Stimulated activated CD8-positive, alpha-beta memory T cell treated with anti-CD3 and anti-CD28 coated beads, Interleukin-12 subunit alpha, Interleukin-12 subunit beta, amount 100 ng/mL, for 1 hour (primary cell): ENCODE measurements at places on chromosomes 11 and 22.

GRCh38 chr11:46278387-46279125 is 1.1 kb downstream of the CREB3L1 start:
- no peak for DNase-seq

DNA sequence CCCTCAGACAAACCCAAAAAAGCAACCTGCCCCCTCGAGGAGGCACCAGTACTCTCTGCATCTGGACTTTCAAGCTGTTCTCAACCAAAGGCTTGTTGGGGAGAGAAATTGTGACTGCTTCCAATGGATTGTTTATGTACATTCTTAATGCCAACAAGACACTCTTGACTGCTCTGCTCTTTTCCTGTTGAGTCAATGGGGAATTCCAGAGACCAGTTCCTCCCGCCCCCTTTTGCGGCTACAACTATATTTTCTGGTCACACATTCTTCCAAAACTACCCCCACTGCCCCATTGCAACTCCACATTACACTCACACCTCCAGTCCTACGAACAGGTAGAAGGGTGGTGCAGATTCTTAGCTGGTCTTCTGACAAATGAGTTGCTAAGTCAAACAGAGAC is 187.0 kb downstream of the DSCAML1 start:
- DNase-seq: no peak

GRCh38 chr11:112453601-112454577 is 193.2 kb upstream of the PLET1 start:
- DNase-seq: peak; percentile 12

DNA sequence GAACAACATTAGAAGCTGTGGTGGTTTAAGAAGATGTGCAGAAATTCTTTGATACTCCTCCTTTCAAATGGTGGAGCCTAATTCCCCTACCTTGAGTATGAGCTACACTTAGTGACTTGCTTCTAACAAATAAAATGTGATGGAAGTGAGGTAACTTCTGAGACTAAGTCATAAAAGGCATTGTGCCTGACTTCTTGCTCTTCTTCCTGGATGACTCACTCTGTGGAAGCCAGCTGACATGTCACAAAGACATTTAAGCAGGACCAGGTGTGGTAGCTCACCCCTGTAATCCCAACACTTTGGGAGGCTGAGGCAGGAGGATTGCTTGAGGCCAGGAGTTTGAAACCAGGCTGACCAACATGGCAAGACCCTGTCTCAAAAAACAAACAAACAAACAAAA is 3.9 kb upstream of the PLA2G3 start:
- no peak for DNase-seq

GRCh38 chr22:27493796-27494195 is 307.8 kb downstream of the MN1 start:
- no peak for DNase-seq

- DNase-seq: no peak
Measured at GRCh38 chr22:50656122-50657070, 16.2 kb upstream of the SHANK3 start.

DNA sequence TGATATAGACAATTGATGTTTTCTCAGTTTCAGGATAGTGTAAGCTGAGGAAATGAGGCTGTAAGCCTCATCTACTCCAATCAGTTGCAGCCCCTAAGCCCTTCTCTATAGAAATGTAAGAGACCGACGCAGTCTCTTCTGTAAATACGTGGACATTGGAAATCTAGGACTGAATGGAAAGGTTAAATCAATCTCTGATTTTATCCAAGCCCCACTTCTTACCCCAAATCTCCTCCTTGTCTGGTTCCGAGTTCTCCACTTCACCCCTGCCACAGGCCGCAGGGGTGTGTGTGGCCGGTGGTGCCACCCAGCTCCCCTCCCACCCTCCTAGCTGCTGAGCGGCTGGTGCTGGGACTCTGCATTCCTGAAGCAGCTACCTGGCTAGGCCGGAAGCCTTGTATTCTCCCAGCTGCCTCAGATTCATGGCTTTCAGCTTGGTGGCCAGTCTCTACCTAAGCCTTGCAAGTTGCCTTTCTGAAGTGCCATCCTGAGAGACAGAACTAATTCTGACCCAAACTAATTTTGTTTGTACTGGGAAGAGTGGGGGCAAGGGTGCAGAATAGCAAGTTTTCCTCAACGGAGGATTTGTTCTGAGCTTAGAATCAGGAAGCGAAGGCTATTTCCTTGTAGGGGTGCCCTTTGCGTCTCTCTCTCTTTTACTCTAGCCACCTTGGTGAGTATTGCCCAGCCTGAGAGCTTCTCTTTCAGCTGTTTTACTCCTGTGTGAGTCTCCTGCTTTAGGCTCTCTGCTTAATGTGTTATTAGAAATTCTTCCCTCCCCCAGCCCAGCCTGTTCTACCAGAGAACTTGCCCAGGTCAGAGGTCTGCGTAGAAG is 749 bp downstream of the VWA5A start:
- no peak for DNase-seq

DNA sequence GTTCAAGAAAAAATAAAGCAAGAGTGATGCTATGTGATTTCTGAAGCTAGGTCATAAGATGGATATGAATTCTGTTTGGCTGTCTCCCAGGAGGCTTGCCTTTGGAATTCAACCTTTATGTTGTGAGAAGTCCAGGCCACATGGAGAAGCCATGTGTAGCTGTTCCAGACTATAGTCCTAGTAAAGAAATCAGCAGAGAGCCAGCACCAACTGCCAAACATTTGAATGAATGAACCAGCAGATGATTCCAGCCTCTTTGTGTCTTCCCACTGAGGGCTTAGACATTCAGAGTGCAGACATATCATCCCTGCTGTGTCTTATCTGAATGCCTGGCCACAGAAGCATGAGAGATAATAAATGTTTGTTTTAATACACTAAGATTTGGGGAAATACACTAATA is 1150.6 kb downstream of the DLG2 start:
- no peak for DNase-seq

DNA sequence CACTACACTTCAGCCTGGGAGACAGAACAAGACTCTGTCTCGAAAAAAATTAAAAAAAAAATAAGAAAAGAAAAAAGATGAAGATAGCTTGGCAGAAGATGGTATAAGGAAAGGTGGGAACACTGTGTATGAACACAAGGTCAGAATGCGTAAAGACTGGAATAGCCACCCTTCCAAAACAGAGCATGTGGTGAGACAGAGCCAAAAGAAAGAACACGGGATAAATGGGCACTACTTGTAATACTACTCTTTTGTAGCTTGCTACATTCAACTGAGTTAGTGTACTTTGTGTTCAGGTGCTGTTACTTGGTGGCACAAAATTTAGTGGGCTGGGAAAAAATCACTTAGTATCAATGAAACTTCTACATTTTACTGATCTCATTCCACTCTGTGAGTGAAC is 628.6 kb upstream of the KIRREL3 start:
- no peak for DNase-seq

DNA sequence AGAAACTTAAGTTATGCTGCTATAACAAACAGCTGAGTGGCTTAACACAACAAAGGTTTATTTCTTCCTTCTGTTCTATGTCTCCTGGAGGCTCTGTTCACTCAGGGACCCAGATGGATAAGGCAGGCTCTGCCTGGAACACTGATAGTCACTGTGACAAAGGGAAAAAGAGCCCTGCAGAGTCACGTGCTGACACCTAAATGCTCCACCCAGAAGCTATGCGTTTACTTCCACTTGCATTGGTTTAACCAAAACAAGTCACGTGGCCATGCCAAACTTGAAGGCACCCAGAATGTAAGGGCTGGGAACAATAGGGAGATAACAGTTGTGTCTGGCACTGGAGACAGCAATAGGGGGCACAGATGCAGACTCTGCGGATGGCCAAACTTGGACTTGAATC is 3.4 kb upstream of the MS4A15 start:
- DNase-seq: no peak

DNA sequence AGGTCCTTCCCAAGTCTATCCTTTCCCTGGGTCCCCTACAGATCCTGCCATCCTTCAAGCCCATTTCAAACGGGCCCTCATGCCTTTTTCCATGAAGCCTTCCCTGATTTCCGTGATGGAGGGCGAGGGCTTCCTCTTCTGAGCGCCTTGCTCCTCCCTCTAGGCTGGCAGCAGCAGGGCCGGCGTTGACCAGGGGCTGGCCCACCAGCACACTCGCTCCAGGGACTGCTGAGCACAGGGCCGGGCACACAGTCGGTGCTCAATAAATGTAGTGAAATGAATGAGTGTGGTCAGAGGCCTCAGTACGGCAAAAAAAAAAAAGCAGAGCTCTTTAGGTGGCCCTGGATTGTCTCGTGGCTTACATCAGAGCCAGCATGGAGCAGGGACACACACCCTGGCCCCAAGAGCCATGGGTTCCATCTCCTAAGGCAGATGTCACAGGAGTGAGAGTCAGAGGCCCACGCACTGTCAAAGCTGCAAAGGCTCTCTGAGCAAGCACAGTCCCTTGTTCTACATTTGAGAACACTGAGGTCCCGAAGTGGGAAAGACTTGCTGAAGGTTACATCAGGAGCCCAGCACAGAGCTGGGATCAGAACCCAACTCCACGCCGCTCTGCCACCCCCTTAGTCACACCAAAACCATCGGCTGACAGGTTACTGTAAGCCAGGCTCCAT is 3.1 kb downstream of the IL2RB start:
- no peak for DNase-seq

GRCh38 chr22:39958949-39959639 is 1.1 kb upstream of the TMA7B start:
- no peak for DNase-seq

DNA sequence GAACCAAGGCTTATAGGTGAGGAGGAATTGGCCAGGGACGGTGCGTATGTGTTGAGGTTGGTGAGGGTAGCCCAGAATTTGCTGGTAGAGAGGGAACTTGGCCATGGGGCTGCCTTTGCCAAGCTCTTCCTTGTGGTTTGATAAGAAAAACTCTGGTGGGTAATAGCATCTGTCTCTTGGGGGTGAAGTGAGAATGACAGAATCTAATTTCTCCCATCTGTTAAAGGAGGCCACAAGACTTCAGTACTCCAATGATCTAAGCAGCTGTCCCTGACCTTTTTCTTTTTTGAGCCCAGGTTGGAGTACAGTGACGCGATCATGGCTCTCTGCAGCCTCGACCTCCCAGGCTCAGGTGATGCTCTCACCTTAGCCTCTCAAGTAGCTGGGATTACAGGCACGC is 36.0 kb upstream of the PICK1 start:
- no peak for DNase-seq

DNA sequence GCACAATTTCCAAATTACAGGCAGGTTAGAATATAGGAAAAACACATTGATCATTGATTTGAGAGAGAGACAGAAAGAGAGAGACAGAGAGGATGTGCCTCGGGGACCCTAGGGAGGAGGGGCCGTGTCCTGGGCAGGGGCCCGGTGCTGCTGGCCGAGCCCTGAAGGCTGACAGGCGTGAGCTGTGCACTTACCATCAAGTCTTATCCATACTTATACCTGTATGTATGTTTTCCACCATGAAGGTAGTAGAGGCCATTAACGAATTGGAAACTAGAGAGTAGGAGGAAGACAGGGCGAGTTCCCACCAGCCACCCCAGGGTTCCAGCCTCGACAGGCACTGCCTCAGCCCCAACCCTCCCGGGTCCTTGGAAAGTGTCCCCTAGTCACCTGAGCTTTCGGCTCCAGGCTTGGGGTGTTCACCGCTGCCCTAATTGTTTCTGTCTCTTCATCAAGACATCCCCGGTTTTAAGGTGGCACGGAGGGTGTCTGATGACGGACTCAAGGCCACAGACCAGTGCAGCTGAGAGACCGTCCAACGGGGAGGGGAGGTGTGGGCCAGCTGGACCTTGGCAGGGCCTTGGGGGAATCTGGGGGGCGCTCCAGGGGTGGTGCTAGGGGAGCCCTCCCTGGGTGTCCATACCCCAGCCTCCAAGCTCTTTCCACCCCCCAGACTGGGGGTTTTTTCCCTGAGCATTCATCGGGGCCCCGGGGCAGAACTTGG is 431.3 kb downstream of the TBC1D22A start:
- no peak for DNase-seq

DNA sequence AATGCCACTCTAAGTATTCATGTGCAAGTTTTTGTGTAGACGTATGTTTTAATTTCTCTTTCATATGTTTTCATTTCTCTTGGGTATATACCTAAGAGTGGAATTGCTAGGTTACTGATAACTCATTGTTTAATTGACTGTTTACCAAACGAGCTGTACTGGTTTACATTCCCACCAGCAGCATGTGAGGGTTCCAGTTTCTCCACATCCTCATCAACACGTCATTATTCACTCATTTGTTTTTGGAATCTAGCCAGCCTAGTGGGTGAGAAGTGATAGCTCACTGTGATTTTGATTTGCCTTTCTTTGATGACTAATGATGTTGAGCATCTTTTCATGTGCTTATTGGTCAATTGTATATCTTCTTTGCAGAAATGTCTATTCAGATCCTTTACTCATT is 4.0 kb downstream of the ANKRD13D start:
- DNase-seq: no peak

DNA sequence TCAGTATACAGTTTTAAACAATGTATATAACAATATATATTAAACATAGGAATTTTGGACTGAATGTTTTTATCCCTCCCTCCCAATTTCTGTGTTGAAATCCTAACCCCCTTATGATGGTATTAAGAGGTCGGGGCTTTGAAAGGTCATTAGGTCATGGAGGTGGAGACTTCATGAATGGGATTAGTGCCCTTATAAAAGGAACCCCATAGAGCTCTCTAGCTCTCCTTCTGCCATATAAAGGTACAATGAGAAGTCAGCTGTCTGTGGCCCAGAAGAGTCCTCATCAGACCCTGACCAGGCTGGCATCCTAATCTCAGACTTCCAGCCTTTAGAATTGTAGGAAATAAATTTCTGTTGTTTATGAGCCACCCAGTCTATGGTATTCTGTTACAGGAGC is 6.5 kb downstream of the NNMT start:
- no peak for DNase-seq

DNA sequence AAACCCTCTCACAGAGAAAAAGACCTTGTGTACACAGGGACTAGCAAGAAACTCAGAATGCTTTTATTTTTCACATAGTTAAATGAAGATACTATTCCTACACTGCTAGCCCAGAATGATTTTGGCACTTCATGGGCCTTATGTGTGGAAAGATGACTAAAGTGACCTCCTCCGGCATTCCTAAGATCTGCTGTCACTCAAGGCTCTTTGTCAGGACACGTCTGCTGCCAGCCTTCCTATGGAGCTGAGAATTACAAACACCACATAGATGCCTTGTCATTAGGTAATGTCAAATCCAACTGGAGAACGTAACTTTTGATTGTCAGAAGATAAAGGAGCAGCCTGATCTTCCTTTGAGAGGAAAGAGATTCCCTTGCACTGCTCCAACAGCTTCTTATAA is 249.1 kb downstream of the FAT3 start:
- DNase-seq: no peak

GRCh38 chr11:57515332-57516060 is at the start of gene SLC43A1:
Gene SLC43A1 (minus strand): TSS chr11:57515702. CDS start chr11:57514111, 1,591 bp downstream.
- DNase-seq: no peak

DNA sequence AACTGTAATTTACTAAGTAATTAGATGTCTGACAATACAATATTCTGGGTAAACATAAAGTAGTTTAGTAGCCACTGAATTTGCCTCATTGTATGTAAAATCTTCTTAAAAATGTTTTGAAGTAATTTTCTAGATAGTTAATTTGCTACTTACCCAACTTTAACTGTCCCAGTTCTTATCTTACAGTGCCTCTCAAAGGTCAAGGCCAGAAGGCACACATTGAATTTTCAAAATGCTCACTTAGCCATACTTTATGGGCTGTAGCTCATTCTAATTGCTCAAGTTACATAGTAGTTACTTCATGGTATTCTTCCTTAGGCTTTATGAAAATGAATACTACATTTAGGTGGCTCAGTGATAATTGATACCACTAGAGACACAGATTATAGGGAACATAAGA is 666.6 kb downstream of the CNTN5 start:
- no peak for DNase-seq

- DNase-seq: no peak
Measured at GRCh38 chr11:63761931-63762653, 6.5 kb downstream of the ZFTA start.

GRCh38 chr22:44888491-44889254 is 121.1 kb downstream of the PHF21B start:
- no peak for DNase-seq
